ENCODE measurements at places on chromosomes 1 and 21.
A peak's percentile ranks its signal among the peaks of the same experiment; 100 is the strongest.

DNA sequence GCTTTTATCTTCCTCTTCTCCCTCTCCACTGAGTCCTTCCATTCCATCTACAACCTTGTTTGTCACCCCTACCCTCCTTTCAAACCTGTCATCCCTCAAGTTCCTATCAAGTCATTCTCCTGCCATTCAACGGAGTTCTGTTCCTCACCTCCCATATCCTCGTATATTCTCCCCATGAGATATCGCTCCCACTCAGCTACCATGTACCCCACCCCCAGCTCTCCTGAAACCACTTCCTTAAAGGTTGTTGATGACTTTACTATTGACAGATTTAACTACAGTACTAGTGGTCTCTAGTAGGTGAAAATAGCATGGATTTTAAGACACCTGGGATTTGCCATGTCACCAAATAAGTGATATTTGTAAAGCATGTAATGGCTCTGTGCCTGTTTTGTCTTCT is 107.4 kb upstream of the BARHL2 start:
- no peak for DNase-seq

DNA sequence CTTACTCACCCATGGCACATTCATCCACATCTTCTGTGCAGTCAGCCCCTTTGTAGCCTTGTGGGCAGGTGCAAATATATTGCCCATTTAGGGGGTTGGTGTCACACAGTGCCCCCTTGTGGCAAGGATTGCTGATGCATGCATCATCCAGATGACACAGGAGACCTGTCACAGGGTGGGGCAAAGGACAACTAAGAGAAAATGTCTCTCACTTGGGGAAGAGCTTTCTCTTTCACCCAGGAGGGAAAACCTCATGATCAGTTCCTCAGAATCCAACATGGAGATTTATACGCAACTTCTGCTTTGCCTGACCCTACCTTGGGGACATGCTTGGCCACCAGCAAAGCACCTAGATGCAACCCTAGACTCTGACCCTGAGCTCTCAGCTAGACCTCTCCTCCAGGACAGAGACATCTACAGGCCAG is 71.8 kb upstream of the ADAM30 start:
- no peak for DNase-seq

- DNase-seq: peak; percentile 77
These were observed 42.5 kb upstream of the IL10 start for GRCh38 chr1:206814716-206815341.

- no peak for DNase-seq
These were observed 135.9 kb upstream of the DPYD start for GRCh38 chr1:98056781-98057180.

- no peak for DNase-seq
These were observed 4.7 kb downstream of the MYSM1 start for GRCh38 chr1:58695206-58695605.

DNA sequence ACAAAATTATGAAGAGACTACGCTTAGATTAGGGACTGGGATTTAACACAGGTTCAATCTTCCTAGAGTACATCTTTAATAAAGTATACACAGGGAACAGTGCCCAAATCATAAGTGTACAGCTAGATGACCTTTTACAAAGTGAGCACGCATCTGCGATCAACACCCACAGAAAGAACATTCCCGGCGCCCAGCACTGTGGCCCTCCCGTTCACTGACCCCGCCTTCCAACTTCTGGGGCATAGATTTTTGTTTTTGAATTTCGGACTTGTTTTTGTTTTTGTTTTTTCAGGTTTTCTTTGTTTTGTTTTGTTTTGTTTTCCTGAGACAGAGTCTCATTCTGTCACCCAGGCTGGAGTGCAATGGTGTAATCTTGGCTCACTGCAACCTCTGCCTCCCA is 30.6 kb upstream of the COX20 start:
- no peak for DNase-seq

DNA sequence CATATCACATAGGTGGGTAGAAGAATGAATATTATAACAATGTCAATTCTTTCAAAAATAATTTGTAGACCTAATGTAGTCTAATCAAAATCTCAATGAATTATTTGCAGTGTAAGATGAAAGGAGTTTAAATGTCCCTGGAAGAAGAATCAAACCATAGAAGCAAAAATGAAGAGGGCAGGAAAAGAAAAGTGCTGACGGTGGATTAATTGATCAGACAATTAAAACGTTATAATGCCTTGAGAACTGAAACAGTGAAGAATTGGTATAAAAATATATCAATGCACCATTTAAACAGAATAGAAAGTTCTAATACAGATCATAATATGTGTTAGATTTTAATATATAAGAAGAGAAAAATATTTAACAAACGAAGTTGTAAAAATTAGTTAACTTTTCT is 109.8 kb downstream of the TYW3 start:
- DNase-seq: no peak

GRCh38 chr1:115021145-115021544 is 8.5 kb upstream of the TSHB start:
- DNase-seq: no peak

DNA sequence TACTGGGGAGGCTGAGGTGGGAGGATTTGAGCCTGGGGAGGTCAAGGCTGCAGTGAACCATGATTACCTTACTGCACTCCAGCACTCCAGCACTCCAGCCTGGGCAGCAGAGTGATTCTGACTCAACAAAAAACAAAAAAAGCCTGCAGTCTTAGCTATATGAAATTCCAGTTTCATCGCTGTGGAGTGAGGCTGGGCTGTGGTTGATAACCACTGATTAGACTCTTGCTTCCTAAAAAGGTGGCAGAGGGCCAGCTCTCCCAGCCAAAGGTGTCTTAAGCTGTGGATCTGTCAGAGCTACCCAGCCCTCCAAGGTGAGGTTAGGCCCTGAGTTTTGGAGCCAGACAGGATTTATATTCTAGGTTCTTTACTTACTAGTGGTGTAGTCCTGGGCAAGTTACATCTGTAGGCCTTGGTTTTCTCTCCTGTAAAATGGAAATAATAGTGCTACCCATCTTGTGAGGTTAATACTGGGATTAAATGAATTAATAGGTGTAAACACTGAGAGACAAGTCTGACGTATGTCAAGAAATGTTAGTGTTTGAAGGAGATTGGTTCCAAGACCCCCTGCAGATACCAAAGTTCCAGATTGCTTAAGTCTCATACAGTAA is 35.9 kb downstream of the TMCC2 start:
- no peak for DNase-seq

DNA sequence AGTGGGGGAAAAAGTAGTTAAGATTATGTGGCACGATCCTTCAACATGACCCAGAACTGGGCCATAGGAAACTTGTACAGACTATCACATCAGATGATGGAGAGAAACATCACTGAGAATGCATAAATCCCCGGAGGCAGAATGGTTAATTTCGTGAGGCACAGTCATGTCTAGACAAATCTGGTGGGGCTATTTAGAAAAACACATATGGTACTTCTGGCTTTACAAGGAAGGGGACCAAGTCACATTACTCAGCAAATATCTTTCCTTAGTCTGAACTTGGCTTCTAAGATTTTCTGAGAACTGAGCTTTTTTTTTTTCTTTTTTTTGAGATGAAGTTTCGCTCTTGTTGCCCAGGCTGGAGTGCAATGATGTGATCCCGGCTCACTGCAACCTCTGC is 9.2 kb upstream of the UQCRHL start:
- no peak for DNase-seq

DNA sequence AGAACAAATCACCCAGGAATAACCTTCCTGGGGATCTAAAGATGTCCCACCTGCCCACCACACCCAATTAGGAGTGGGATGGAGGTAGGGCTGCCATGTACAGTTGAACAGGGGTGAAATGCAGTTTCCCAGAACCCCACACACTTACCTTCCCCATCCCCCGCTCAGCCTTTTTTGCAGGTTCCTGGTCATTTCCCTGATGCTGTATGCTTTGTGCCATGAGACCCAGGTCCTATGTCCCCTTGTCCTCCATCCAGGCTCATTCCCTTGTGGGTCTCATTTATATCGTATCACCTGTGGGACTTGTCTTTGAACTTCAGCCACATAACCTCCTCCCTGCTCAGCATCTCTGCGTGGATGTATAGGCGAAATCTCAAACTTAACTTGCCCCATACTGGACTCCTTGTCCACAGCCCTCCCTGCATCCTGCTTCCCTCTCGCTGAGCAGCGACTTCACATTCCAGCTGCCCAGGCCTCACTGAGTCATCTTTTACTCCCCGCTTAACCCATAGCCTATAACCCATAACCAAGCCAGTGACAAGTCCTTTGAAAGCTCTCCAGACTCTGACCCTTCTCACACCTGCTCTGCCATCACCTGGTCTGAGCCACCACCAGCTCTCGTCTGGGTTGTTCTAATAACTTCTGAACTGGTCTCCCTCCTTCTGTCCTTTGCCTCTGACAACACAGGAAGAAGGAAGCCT is 4.7 kb downstream of the LDLRAD2 start:
- DNase-seq: no peak

DNA sequence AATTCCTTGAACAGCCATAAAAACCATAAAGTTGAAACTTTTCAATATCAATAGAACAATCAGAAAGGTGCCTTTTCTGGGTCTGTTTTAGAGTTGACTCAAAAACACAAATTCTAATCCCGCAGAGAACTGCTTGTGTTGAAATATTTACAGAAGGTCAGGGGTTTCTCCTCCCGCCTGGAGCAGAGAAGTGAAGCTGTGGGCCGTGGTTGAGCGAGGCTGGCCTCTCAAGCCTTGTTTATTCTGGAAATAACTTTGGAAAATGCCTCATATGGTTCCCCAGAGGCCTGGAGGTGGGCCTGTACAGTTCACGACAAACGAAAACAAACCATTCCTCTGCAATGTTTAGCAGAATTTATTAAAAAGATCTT is 90.8 kb upstream of the ERRFI1 start:
- no peak for DNase-seq

GRCh38 chr1:2320760-2321667 is 70.3 kb downstream of the MORN1 start:
- no peak for DNase-seq

DNA sequence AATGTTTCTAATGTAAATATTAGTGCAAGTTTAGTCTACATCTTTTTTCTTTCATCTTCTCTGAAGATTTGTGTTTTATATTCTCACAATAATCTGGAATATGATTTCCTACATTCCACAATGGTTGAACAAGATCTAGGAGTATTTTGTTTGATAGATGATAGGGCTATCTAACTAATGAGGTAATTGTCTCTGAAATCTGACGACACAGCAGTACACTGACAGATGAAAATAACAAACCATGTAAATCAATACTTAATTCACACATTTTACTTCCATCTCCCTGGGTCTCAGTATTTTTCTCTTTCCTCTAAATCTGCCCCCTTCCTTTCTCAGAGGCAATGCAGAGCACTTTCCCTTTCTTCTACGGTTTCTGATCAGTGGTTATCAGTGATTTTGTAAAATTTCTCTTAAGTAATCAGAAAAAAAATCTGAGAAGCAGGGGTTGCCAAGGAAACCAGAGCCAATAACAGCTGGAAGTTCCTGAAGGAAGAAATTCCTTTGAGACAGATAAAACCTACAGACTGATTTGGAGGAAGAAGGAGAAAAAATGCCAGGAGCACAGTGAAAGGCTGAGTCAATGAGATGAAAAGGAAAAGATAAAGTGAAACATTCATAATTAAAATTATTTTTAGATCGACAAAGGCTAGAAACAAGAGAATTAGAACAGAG is 7.3 kb upstream of the ANKRD13C start:
- DNase-seq: no peak

- no peak for DNase-seq
These were observed 26.2 kb downstream of the RNF187 start for GRCh38 chr1:228513236-228513900.

DNA sequence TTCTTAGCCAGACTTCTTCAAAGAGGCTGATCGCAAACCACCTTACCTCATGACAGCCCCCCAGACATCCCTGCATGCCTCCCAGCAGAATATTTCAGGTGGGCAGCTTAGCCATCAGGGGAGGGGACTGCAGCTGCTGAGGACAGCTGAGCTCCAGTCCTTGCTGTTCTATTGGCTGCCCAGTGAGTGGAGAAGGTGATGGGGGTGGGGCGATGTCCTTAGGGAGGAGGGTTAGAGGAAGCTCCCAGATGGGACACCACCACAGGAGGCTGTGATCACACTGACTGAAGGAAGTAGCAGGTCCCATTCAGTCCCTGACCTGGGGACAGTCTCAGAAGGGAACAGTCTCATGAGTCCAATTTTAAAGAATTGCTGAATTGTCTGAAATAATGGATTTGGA is 38.3 kb downstream of the GJA5 start:
- no peak for DNase-seq

- DNase-seq: no peak
These were observed 95.2 kb downstream of the NPHP4 start for GRCh38 chr1:5896706-5897660.

DNA sequence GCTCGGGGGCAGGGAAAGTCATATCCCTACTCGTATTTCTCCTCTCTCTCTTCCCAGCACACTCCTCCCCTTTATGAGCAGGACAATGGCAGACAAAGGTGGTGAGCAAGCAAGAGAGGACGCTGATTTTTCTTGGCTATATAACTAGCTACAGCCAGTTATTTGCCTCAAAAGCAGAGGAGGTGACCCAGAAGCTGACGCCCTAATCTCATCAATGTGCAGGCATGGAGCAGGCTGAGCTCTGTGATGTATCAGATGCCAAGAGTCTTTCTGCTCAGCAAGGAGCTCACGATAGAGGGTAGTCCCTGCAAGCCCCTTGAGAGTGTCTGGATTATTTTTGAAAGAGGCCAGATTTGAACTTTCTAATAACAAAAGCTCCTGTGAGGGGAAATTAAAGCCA is 75.5 kb downstream of the ASTN1 start:
- DNase-seq: no peak

DNA sequence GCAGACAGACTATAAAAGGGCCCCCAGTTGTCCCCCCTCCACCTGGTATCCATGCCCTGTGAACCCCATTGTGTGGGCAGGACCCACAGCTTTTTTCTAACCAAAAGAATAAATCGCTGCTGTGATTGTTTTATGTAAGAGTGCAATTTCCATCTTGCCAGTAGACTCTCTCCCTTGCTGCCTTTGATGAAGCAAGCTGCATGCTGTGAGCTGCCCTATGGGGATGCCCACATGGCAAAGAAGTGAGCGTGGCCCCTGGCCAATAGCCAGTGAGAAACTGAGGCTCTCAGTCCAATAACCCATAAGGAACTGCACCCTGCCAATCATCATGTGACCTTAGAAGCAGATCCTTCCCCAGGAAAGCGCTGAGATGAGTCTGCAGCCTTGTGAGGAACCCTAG is 37.8 kb upstream of the FMOD start:
- DNase-seq: no peak

- DNase-seq: peak; percentile 10
These were observed 38.4 kb upstream of the FOXO6 start for GRCh38 chr1:41322835-41323234.

GRCh38 chr1:191912517-191912916 is 245.7 kb upstream of the RGS18 start:
- no peak for DNase-seq

- no peak for DNase-seq
These were observed 61.9 kb downstream of the KIAA0040 start for GRCh38 chr1:175130649-175131045.

Data from DMS79 treated with DMSO at 0.1 percent for 48 hours (cell line).